Cerebellum (tissue), 4 donors: ENCODE measurements at places on chromosomes 13 and 19.

GRCh38 chr19:39934584-39935363, at the start of gene FCGBP:
Gene FCGBP (minus strand): TSS chr19:39934634.
- no peak for DNase-seq

- peak; percentile 53 for DNase-seq
These were observed 58.9 kb upstream of the TM9SF2 start for GRCh38 chr13:99442273-99442895.

GRCh38 chr13:32976912-32977311, 39.3 kb upstream of the KL start:
- no peak for DNase-seq

DNA sequence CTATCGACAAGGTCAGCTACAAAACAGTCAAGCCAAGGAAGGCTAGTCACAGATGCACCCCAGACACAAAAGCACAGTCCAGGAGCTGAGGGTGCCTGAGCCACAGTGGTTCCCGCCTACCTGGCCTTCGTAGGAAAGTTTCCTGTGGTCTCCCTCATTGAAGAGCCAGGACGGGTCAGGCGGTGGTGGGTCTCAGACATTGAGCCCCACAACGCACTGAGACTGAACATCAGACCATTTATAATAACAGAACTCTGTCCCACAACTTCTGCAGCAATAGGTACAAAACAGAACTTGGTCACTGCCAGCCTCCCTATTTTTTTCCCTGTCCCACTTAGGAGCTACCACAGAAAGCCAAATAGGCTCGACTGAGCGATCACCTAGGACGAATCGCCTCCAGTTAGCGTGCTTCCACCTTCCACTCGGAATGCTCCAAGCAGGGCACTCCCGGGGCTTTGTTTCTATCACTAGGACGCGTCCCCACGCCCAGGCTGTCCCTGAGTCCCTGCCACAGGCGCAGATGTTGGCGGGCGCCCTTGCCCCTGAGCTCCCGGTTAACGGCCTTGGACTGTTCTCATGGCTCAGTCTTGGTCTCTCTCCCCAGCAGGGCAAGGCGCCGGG, 640 bp upstream of the ZNF544 start:
- no peak for DNase-seq

GRCh38 chr19:34513767-34514166, 32.2 kb downstream of the WTIP start:
- DNase-seq = no peak

DNA sequence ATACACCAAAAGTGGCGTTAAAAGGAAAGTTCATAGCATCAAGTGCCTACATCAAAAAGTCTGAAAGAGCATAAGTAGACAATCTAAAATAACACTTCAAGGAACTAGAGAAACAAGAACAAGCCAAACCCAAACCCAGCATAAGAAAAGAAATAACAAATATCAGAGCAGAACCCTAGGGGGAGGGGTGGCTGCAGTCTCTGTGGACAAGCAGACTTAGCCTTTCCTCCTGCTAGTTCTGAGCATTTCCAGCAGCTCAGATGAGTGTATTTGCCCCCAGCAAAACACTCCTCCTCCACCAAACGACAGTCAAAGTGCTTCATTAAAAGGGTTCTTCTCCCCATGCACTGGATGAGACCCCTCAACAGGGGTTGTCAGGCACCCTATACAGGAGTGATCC, 7.1 kb upstream of the ZNF90 start:
- DNase-seq = no peak
